Omental fat pad (tissue), 4 donors: ENCODE measurements at places on chromosomes 13 and 19. TPM values are rescaled to one million over a fixed set of nuclear protein-coding genes. Genes with fewer than 3 reads are reported as not detected.

Gene EFNB2
- total RNA-seq = 50.4 TPM

Gene CEACAM16
- not detected for total RNA-seq

Gene TTC9B
- 0.28 TPM for total RNA-seq

Gene LRRC63
- not detected for total RNA-seq

Gene ZNF569
- total RNA-seq = 3.1 TPM

Gene KLK10
- total RNA-seq = 1.6 TPM

- no peak for DNase-seq
Measured at GRCh38 chr13:76131551-76131950, 495.4 kb downstream of the LMO7 start.

- no peak for DNase-seq
Measured at GRCh38 chr13:50071379-50071778, 56.1 kb downstream of the KCNRG start.

DNA sequence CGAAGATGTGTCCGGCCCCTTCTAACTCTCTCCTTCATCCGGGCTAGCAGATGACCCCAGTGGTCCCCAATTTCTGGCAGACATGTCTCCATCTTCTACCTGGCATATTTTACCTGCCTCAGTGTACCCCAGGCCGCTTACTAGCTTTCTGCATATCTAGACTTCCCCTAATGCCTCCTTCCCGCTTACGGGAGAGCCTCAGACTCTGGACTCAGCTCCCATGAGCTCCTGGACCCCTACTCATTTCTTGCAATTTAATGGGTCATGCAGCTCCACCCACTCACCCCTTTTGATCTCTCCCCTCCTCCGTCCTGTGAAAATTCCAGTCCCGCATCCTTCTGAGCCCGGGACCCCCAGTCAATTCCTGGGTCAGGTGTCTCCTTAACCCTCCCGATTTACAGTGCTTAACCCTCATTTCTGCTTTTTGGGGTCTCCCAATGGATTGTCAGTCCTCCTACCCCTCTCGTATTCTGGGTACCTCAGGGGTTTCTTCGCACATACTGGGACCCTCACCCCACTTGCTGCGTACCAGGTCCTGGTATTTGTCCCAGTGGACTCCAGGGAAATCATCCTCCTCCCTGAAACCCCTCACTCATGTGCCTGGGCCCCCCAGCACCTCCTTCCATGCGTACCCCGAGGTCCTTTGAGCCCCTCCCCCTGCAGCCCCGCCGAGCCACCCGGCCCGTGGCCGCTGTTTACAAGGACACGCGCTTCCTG is 500 bp upstream of the JUNB start:
- DNase-seq = no peak

- no peak for DNase-seq
Measured at GRCh38 chr19:15666883-15667282, 6.0 kb upstream of the CYP4F12 start.

GRCh38 chr19:29421196-29421545 is 104.6 kb upstream of the VSTM2B start:
- DNase-seq = no peak

DNA sequence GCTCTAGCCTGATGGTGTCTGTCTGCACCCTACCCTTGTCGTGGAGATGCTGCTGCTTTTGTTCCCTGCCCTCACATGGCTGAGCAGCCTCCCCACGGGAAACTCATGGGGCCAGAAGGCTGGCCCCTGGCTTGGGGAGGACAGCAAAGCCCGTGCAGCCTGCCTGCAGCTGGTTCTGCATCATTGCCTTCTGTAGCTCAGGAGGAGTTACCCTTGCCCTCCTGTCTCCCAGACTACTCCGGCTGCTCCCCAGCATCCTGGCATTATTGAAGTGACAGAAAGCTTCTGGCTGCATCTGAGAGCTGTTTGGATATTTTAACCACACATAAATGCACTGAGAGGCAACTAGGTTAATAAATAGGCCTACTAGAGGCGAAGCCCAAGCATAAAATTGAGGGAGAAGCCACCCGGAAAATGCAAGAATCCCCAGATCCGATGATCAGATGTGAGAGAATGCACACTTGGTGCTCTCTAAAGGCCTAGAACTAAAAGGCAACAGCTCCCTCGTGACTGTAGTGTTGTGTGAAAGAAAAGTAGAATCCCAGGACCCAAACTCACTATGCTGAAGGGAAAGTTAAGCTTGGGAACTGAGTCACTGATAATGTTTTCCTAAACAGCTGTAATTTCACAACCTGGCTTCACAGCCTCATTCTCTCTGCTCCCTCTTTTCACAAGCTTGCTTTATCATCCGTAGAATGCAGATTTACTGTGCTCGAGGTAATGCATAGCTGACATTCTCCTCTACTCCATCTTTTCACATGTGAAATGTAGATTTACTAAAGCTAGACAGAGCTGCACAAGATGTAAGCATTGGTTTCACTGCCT is 110.8 kb downstream of the TNFRSF19 start:
- DNase-seq = no peak

- DNase-seq = no peak
Measured at GRCh38 chr13:114177245-114178010, 1.6 kb upstream of the CFAP97D2 start.

GRCh38 chr19:14237014-14237941 is 31.3 kb upstream of the ADGRL1 start:
- no peak for DNase-seq

- DNase-seq = no peak
Measured at GRCh38 chr13:75194717-75195462, 287.1 kb downstream of the TBC1D4 start.

DNA sequence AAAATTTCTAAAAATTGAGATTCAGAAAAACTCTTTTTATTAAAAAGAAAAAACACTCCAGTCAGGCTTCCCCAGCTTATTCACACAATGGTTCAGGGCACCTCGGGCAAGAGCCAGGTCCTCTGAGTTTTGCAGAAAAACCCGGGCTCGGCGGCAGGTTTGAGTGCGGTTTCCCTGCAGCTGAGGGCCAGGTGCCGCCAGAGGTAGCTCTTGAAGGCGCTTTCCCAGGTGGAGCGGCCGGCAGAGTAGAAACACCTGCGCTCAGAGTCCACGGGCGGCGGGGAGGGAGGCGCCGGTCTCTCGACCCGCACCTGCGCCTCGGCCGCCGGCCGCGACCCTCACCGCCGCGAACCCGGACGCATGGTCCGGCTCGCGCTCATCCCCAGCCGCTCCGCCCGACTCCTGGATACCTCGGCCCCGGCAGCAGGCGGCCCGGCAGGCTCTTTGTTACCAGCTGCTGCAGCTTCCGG is 444 bp downstream of the PROSER1 start:
- no peak for DNase-seq

- no peak for DNase-seq
Measured at GRCh38 chr13:47299304-47299703, 402.5 kb upstream of the HTR2A start.

GRCh38 chr19:13053238-13053637 is 49.4 kb downstream of the LYL1 start:
- DNase-seq = no peak

DNA sequence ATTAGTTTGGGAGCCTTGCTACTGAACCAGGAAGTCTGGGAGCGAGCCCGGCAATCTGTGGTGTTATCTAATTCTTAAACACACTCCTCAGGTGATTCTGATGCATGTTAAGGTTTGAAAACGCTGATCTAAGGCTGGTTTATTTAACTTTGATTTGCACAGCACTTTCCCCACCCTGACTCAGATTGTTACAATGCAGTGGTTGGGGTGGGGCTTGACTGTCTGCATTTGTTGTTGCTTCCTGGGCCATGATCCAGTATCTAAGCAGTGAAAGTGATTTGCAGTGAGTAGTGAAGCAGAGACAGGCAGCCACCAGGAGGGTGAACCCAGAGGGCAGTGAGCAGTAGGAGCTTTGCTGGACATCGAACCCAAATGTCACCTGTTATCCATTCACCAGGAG is 81.6 kb upstream of the ARGLU1 start:
- no peak for DNase-seq

- DNase-seq = no peak
Measured at GRCh38 chr19:13597640-13598039, 91.4 kb upstream of the CACNA1A start.

DNA sequence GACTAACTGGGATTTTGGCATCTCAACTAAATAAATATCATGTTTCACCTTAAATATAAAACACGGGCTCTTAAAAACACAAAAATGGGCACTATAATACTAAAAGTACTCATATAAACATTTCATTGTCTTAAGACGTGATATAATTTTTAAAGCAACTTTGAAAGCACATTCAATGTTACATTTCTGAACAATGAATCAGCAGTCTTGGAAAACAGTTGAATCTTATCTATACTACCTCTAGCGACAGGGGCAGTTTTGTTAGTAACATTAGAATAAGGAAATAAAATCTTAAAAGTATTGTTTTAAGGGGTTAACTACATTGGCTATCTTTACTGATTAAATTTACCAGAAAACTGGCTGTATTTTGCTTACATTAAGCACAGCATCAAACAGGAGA is 156.9 kb downstream of the UGGT2 start:
- DNase-seq = no peak

GRCh38 chr13:34822650-34823049 is 119.4 kb upstream of the NBEA start:
- DNase-seq = no peak

- no peak for DNase-seq
Measured at GRCh38 chr13:24004971-24005370, 107.7 kb upstream of the C1QTNF9B start.
